Fibroblast of the aortic adventitia (primary cell): ENCODE measurements at places on chromosomes 7 and 10. TPM values are rescaled to one million over a fixed set of nuclear protein-coding genes. Genes with fewer than 3 reads are reported as not detected.

Gene KLLN
- 0.99 and 2.0 TPM in 2 replicates for total RNA-seq

- peak; percentile 88 for DNase-seq
These were observed 36.9 kb downstream of the ENTPD1 start for GRCh38 chr10:95792874-95793285.

DNA sequence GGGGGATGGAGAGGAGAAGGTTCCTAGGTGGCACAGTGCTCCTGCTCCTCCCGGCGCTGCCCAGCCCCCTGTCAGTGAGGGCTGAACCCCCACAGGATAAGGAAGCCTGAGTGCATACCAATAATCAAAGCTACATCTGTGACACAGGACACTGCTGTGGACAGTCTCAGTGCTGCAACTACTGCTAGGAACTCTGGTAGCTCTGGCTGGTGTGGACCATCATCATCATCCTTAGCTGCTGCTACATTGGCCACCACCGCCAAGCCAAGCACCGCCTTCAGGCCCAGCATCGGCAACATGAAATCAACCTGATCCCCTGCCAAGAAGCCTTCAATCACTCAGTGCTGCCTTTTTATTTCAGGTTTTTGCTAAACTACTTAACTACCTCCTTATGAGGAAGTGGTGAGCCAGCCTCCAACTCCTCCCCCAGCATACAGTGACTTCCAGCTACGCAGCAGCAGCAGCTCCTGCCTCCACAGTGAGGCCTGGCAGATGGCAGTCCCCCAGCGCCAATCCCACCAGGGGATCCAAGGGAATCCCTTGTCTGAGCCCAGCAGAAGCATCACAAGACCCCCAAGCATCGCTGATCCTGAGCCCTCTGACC, 32.1 kb upstream of the SLC26A4 start:
- DNase-seq = no peak

- no peak for DNase-seq
These were observed 32.3 kb downstream of the NOD1 start for GRCh38 chr7:30446266-30446665.
